ENCODE measurements at places on chromosomes 2 and 18.
A peak's percentile ranks its signal among the peaks of the same experiment; 100 is the strongest.

- peak; percentile 96 for DNase-seq
Observed at GRCh38 chr2:38508311-38509039, 94.3 kb downstream of the HNRNPLL start.

DNA sequence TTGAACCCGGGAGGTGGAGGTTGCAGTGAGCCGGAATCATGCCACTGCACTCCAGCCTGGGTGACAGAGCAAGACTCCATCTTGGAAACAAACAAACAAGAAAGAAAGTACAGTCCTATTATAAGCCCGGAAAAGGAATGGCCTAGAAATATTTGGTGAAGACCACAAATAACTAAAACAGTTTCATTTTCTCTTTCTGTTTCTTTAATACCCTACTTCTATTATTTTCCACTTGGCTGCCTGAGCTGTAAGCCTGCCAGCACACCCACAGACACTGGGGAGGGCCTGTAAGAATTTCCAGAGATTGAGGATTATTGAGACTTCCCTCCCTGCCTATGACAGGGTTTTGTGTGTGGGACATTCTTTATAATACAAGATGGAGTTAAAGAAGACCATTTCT lies 188.0 kb upstream of the DCC start:
- DNase-seq = no peak

- DNase-seq = no peak
Observed at GRCh38 chr2:15579641-15580040, 12.0 kb upstream of the DDX1 start.

GRCh38 chr2:39703181-39703872 lies 37.6 kb downstream of the TMEM178A start:
- no peak for DNase-seq

DNA sequence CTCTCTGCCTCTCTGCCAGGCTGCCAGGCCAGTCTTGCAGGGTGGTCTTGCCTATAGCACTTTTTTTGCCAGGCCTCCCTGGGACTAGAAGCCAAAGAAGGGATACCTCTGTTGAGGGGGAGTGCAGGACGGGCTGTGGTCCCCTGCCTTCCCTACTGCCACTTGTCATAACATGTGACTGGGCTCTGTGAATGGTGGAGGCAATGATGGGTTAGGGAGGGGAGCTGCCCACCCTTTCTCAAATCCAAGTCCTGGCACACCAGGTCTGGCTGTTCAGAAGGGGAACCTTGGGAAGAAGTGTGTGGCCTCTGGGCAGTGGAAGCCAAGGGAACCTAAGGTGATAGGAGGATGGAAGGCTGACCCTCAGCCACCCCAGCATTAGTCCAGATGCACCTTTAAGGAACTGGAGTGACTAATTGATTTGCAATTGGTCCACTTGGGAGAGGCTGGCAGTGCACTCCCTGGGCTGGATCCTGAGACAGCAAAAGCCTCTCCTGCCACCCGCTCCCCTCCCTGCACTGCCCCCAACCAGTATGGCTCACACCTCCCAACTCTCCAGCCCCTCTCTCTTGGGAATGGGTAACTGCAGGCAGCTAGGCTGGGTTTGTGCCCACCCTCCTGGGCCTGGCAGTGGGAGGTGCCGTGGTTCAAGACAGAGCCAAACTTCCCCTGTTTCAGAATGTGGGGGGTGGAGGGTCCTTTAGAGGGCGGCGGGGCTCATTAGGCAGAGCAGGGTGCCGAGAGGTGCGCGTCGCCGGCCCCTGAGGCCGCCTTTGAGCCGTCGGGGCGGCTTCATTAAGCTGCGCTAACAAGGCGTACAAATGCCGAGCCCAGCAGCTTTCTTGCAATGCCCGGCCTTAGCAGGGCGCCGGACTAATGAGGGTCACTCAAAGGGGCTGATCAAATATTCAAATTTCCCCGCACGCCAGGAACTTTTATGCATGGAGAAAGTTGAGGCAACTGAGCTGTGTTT lies 4.5 kb upstream of the SIX3 start:
- no peak for DNase-seq

DNA sequence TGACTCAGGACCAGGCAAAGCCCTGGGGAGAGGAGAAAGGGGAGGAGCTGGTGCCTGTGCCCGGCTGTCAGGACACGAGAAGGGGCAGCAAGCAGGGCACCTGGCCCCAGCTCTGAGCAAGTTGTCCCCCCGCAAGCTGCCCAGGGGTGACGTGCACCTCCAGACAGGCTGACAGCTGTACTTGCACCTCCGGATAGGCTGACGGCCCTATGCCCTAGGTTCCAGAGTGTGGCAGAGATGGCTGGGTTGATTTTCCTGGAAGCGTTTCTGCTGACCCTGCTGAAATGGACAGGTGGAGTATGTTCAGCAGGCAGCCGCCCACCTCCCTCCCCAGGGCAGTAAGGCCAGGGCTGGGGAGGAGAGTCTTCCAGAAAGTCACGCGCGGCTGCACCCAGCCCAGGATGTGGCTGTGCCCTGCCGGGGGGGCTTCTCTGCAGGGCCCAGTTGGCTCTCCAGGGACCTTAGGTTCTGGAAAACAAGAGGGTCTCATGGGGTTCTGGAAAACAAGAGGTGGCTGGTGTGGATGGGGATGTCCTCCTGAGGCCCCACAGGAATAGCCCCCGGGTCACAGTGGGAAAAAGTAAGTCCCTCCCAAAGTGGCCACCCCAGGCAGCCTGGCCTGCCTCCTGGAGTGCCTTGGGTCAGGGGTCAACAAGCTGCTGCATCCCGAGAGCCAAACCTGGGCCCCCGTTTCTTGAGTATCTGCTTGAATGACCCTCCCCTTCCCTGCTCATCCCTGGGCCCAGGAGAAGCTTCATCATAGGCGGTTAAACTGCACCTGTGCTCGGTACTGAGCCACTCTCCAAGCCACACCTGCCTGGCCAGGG lies 71.4 kb upstream of the OTOS start:
- no peak for DNase-seq

DNA sequence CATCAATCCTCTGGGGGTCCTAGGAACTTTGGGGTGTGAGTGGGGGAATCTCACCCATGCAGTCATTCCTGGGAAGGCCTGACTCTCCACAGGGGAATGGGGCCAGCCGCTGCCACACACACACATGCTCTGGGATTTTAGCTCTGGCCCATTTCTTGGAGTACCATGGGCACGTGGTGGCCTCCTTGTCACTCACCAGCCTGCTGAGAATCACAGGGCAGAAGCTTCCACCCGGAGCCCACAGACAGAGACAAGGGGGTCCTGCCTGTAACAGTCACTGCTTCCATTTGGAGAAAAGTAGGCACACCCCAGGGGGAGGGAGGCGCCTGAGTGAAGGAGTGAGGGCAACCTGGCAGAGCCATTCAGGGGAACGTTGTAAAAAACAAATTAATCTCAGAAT lies 48.8 kb downstream of the TWIST2 start:
- DNase-seq = no peak

DNA sequence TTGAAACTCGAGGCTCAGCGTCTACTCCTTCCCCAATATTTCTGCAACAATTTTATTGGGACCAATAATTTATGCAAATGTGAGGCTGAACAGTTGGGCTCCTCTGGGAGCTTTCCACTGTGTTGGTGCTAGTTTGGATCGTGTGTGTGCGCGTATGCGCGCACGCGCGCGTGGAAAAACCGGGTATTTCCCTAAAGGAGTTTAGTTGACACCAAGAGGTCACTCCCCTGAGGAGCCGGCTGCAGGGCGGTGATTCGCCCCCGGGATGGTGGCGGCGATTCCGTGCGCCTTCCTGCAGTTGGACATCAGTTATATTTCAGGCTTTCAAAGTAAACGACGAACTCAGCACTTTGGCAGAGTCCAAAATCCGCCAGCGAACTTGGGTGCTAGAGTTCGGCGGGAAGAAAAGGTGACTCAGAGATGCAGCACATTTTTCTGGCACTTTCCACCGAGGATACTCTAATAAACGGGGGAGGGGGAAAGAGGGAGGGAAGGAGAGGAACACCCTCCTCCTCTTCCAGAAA lies 186.5 kb upstream of the FANCL start:
- no peak for DNase-seq

- no peak for DNase-seq
Observed at GRCh38 chr2:159133797-159134196, 152.7 kb downstream of the WDSUB1 start.

GRCh38 chr2:20680744-20681375 lies 13.9 kb downstream of the GDF7 start:
- no peak for DNase-seq

DNA sequence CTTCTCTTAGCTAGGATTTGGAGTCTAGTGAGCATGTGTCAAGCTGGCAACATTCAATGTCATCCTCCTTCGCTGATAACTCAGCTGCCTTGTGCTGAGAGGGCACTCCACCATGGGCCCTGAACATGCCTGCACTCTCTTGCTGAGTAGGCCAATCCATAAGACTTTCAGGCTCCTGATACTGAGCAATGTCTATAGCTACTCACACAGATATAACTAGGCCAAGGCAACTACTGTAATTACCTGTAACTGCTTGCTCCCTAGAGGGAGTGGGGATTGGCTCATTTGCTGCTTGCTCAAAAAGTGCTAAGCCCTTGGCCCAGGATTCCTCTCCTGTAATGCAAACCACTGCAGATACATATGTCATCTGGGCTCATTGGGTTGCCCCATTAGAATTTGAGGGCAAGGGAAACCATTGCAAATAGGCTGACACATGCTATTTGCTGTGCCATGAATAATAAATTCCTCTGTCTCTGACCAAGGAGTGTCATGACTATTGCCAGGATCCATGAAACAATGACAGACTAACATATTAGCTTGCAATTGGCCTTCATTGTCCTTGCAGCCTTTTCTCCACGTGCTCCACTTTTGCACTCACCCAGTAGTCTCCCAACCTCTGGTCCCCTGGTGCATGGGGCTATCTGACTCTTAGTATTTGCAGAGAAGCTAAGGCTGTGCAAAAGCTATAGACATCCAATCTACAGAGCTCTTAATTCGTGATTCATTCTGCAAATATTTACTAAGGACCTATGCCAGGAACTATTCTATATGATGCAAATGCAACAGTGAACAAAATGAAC lies 36.9 kb upstream of the BMPR2 start:
- no peak for DNase-seq

- no peak for DNase-seq
Observed at GRCh38 chr2:239390546-239391285, 10.1 kb downstream of the HDAC4 start.

DNA sequence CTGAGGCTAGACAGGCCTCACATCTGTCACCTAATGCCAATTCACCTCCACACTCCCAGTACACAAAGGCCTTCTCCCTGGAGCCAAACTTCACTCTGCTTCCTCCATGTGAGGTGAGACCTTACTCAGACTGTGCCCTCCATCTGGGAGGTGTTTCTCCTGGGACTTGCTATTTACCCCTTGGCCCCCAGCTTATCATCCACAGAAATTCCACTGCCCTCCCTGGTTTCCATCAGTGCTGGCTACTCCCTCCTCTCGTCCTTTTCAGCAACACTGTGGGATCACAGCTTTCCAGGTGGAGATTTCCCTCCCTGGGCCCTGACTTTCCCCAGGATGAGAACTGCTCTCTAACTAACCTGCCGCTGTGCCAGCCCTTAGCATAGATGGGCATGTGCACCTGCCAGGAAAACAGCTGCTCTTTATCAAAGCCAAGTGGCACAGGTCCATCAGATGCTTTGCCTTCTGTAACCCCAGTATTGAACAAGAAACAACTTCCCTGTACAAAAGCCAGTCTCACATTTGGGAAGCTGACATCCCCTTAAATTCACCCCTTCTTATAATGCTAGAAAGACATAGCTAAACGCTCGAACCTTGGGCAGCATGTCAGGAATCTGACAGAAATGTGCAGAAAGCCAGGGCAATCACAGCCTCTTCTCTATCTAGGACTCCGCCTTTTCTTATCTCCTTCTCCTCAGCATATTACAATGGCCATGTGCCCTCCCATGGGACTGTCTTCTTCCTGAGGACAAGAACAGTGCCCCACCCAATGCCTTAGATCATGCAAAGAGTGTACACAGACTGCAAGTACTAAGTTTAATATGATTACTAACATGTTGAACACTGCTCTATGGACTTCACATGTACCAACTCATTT lies 535.5 kb upstream of the ID2 start:
- DNase-seq = no peak

- no peak for DNase-seq
Observed at GRCh38 chr2:74759986-74760385, 73.9 kb upstream of the HK2 start.

All from right atrium auricular region (tissue), 2 donors.